ENCODE measurements at places on chromosomes 16 and 17.

DNA sequence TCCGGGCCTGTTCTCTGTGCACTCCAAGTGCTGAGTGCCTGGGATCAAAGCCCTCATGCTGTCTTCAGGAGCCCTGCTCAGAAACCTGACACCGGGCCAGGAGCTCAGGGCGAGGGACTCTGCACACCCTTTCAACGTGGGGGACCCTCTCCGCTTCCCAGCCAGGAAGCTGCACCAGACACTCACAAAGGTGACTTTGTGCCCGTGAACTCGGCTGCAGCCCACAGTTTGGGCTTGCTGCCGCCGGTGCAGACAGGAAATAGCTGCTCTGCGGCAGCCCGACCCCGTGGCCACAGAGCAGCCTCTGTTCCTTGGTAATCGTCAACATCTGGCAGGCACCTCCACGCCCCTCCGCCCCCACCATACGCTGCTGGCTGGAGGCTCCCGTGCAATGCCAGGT is 93.4 kb upstream of the METRNL start:
- no peak overlapping the region for H3K4me3 ChIP-seq
- no peak for DNase-seq
- H3K27ac ChIP-seq: no peak overlapping the region
- no peaks in the 10 kb centered on the region for H3K27me3 ChIP-seq

- no peak overlapping the region for H3K4me3 ChIP-seq
- H3K27me3 ChIP-seq: peaks cover 3% of the 10 kb centered on the region
- H3K27ac ChIP-seq: no peak overlapping the region
- H3K36me3 ChIP-seq: no peaks in the 10 kb centered on the region
- DNase-seq: no peak
These were observed 68.3 kb upstream of the TANC2 start for GRCh38 chr17:62897706-62898105.

DNA sequence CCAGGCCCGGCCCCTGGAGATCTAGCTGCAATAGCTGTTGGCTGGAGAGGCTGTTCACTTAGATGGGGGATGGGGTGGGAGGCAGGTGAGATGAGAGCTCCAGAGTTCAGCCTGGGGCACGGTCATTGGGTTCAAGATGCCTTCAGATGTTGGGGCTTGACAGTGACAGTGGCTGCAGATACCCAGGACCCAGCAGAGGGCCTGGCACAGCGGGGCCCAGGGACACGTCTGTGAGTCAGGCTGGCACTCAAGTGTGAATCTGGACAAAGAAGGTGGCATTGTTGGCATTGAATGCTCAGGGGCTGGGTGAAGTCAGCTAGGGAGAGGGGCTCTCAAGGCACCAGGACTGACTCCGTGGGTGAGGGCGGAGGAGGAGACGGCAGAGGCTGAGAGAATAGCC is 328.1 kb downstream of the SEC14L1 start:
- peaks cover 40% of the 10 kb centered on the region for H3K4me1 ChIP-seq
- no peak overlapping the region for H3K4me3 ChIP-seq
- H3K36me3 ChIP-seq: no peaks in the 10 kb centered on the region
- no peak overlapping the region for H3K27ac ChIP-seq
- H3K27me3 ChIP-seq: no peaks in the 10 kb centered on the region

DNA sequence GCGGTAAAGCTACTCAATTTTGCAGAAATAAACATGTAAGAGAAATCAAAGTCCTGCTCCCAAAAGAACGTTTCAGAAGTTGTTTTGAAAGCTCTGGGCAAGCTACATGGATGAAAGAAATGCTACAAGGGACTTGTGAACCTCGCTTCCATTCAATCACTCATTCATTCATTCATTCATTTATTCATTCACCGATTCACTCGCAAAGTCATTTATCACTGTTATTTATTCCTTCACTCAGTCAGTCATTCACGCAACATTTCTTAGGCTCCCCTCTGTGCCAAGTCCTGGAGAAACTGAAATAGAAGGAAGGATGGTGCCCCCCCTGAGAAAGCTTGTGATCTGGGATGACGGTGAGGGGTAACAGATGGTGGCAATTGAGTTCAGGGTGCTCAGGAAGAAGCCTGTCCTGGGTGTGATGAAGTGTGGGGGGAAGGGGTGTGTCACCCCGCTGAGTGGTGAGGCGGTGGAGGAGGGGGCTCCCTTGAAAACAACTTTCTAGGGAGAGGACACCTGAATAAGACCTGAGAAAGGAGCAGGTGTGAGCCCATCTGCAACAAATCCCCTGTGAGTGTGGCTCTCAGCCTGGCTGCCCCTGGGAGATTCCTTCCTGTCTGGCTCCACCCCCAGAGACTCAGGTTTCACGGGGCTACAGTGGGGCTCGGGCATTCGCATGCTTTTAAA is 36.3 kb upstream of the PRSS54 start:
- H3K27me3 ChIP-seq: no peaks in the 10 kb centered on the region
- no peaks in the 10 kb centered on the region for H3K36me3 ChIP-seq
- no peaks in the 10 kb centered on the region for H3K4me1 ChIP-seq

- H3K4me1 ChIP-seq: peaks cover 51% of the 10 kb centered on the region
- H3K27me3 ChIP-seq: no peaks in the 10 kb centered on the region
- peak overlapping the region; percentile 88 for H3K4me3 ChIP-seq
- no peaks in the 10 kb centered on the region for H3K36me3 ChIP-seq
These were observed 9.5 kb upstream of the UNK start for GRCh38 chr17:75774991-75775668.

- H3K4me1 ChIP-seq: no peaks in the 10 kb centered on the region
- no peaks in the 10 kb centered on the region for H3K27me3 ChIP-seq
- no peak overlapping the region for H3K27ac ChIP-seq
- H3K4me3 ChIP-seq: no peak overlapping the region
- no peak for DNase-seq
These were observed 82.0 kb downstream of the ENGASE start for GRCh38 chr17:79156463-79157095.

DNA sequence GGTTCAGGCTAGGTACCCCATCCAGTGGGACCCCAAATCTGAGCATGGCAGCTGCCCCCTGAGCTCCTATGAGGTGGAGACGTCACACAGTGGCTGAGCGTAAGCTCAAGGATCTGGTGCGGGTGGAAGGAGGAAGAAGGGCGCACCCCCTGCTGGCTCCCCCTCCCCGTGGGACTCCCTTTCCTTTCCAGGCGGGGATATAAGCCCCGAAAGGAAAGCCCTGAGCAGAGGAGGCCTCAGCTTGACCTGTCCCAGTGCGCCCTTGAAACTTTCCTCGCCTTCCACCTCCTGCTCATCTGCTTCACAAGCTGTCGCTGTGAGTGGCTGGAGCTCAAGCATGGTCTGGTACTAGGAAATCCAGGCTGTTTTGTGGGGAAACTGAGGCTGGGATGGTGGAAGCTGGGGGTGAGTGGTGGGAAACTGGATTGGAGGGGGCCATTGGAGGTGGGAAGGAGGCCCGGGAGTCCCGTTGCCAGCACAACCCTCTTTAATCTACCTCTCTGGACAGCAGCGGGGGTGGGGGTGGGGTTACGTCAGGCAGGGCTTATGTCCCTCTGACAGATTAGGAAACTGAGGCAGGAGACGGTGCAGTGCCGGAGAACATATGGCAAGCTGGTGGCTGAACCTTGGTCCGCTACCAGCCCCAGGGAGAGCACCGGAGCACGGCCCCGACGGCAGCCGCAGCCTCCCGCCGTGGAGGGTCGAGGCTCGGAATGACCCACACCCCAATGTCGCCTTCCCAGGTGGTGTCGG is 92.3 kb upstream of the TMEM97 start:
- H3K4me3 ChIP-seq: no peak overlapping the region
- H3K36me3 ChIP-seq: no peaks in the 10 kb centered on the region
- peaks cover 59% of the 10 kb centered on the region for H3K27me3 ChIP-seq
- H3K27ac ChIP-seq: no peak overlapping the region
- no peak for DNase-seq

GRCh38 chr17:70865993-70866804 is 696.9 kb downstream of the KCNJ2 start:
- H3K27me3 ChIP-seq: no peaks in the 10 kb centered on the region
- H3K36me3 ChIP-seq: no peaks in the 10 kb centered on the region
- no peak overlapping the region for H3K27ac ChIP-seq

DNA sequence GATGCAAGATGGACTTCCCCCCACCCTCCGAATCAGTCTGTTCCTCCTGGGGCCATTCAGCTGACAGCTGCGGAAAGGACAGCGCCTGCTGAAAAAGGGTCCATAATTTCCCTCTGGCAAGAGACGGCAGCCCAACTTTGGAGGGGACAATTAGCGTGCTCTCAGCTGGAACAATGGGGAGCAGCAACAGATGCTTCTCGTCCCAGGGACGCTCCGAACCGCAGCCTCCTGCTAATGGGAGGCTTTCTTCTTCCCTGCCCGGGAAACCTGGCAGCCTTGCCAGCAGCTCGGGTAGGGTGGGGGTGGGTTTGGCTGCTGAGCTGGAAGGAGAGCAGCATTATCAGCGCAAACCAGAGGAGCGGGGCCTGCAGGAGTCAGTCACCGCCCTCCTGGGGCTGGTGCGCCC is 500.0 kb upstream of the SALL1 start:
- H3K27ac ChIP-seq: no peak overlapping the region
- H3K4me1 ChIP-seq: no peaks in the 10 kb centered on the region
- no peaks in the 10 kb centered on the region for H3K36me3 ChIP-seq
- no peak overlapping the region for H3K4me3 ChIP-seq
- no peaks in the 10 kb centered on the region for H3K27me3 ChIP-seq

DNA sequence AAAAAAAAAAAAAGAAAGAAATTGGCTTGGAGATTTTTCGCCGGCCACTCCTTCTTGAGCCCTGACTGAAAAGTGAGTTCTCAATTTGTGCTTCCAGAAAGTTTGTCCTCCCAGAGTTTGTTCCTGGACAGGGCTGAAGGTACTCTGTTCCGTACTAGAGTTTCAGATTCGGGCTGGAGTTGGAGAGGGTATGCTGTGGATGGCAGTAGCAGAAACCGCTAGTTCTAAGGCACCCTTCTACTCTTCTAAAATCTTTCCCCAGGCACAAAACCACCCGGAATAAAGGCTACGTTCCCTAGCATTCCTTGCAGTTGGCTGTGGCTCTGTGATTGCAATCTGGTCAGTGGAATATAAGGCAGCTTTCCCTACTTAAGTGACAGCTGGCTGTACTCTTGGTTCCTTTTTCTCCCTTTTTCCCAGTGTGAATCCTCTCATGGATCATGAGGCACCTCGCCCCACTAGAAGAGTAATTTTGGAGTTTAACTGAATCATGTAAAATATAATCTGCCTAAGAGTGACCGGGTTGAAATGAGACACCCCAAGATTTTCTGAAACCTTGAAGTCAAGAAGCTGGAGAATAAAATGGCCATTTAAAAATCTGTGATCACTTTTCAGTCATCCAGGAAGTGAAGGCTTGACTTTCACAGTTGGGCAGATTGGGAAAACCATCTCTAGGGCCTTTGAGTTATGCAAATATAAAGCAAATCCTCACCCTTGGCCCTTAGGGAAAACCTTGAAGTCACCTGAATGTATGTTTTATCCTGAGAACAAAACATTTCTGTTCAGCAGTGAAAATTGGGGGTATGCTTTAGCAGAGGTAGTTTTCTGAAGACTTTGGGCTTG is 901 bp upstream of the HEATR6 start:
- H3K36me3 ChIP-seq: peaks cover 6% of the 10 kb centered on the region
- H3K27me3 ChIP-seq: no peaks in the 10 kb centered on the region
- peak overlapping the region; percentile 75 for H3K27ac ChIP-seq
- DNase-seq: no peak
- H3K4me3 ChIP-seq: peak overlapping the region; percentile 85

DNA sequence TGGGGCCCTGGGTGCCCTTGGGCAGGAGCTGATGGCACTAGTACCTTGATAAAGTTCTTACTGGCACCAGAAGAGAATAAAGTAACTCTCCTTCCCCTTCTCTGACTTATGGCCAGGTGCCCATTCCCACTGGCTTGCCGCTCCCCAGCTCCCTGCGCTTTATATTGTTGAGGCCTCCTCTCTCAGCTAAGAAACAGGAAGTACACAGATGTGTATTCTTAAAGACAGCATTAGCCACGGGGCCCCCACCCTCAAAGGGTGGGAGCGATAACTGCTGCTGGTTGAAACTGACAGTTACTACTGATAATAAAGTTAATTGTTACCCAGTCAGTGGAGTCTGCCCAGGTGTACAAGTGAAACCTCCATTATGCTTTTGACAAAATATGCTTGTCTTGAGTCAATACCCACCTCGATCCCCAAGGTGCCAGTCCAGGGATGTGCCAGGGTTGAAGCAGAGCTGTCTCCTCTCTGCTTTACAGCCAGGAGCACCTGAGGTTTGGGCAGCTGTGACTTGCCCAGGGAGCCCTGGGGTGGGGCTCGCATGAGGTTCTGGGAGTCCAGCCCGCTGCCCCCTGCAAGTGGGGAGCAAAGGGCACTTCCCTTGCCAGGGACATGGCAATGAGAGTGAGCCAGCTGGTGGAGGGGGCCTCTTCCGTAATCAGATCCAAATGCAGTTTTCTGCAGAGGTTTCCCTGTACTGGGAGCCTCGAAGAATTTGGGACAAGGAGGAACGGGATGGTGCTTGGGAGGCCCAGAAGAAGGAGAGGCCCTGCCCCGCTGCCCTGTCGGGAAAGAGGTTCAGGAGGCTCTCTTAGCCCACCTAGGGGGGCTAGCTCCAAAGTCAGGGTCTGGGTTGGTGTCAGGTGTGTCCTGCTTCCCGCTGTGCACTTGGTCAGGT is 5.4 kb upstream of the CLDN9 start:
- peaks cover 3% of the 10 kb centered on the region for H3K4me1 ChIP-seq
- no peaks in the 10 kb centered on the region for H3K36me3 ChIP-seq
- H3K27ac ChIP-seq: no peak overlapping the region
- no peak overlapping the region for H3K4me3 ChIP-seq

GRCh38 chr17:81322271-81323082 is 27.4 kb upstream of the SLC38A10 start:
- no peak overlapping the region for H3K4me3 ChIP-seq
- H3K36me3 ChIP-seq: no peaks in the 10 kb centered on the region
- no peak overlapping the region for H3K27ac ChIP-seq
- H3K27me3 ChIP-seq: no peaks in the 10 kb centered on the region

GRCh38 chr16:81498351-81498750 is 53.7 kb downstream of the CMIP start:
- no peak overlapping the region for H3K4me3 ChIP-seq
- no peaks in the 10 kb centered on the region for H3K36me3 ChIP-seq
- peak; percentile 8 for DNase-seq
- peaks cover 4% of the 10 kb centered on the region for H3K4me1 ChIP-seq

- no peak overlapping the region for H3K27ac ChIP-seq
- DNase-seq: no peak
- no peaks in the 10 kb centered on the region for H3K4me1 ChIP-seq
- no peaks in the 10 kb centered on the region for H3K36me3 ChIP-seq
- no peak overlapping the region for H3K4me3 ChIP-seq
These were observed 911.6 kb upstream of the EEF2KMT start for GRCh38 chr16:6009151-6009550.

GRCh38 chr16:74991593-74992403 is 6.9 kb upstream of the WDR59 start:
- no peak overlapping the region for H3K27ac ChIP-seq
- H3K36me3 ChIP-seq: no peaks in the 10 kb centered on the region
- no peaks in the 10 kb centered on the region for H3K27me3 ChIP-seq
- H3K4me3 ChIP-seq: no peak overlapping the region

DNA sequence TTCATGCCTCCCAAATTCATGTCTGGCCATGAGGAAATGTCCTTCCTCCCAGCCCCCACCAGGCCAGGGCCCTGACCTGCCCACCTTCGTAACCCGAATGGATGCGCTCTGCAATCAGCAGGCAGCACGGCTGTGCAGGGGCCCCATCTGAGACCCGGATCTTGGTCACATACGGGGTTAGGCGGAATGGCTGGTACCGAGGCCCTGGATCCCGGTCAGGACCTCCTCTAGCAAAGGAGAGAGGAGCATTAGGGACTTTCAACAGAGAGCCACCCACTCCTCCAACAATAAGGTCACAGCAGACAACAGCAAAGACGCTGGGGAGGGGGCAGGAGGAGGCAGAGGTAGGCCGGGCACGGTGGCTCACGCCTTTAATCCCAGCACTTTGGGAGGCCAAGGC is 3.6 kb downstream of the PER1 start:
- H3K36me3 ChIP-seq: peaks cover 80% of the 10 kb centered on the region
- H3K27ac ChIP-seq: peak overlapping the region; percentile 100
- H3K4me1 ChIP-seq: peaks cover 46% of the 10 kb centered on the region
- H3K4me3 ChIP-seq: no peak overlapping the region
